ENCODE measurements at places on chromosomes 3 and 15.

DNA sequence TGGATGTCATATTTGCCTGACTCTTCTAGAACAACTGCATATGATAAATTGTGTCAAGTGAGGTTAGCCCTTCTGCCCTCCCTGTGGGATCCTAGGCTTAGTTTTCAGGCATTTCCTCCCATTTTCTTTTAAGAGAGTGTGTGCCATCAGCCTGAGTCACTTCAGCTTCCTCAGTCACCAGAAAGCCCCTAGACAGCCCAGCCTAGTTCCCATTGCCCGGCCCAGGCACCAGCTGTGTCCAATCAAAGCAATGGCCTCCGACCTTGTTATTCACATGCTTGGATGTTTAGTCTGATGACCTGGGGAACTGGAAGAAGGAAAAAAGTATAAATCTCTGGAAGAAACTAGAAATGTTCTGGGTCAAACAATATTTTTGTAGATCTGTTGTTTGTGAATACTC lies 221.9 kb upstream of the LRIG1 start:
- no peak for DNase-seq

GRCh38 chr3:98232489-98232888 lies 31.6 kb upstream of the OR5H6 start:
- no peak for DNase-seq

- no peak for DNase-seq
These were observed 628.4 kb upstream of the TGFBR2 start for GRCh38 chr3:29978036-29978435.

GRCh38 chr3:128383316-128384235 lies 83.1 kb downstream of the DNAJB8 start:
- DNase-seq = no peak

DNA sequence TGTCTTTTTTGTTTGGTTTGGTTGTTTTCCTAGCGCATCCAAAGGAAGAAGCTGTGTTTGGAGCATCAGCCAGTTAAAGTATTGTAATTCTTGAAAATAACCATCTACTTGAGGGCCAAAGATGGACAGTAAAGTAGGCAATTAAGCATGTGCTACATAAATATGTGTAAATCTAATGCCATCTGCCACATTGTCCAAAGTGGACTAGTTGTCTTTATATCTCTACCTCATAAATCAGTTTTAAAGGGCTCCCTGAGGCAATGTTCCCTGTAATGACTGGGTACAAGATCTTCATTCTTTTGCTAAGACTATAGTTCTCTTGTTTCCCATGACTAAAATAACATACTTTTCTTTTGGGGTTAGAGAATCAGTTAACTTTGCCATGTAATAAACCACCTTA lies 460.0 kb upstream of the RARB start:
- no peak for DNase-seq

GRCh38 chr3:42830437-42831320 lies 21.4 kb downstream of the ACKR2 start:
- peak; percentile 7 for DNase-seq

- DNase-seq = no peak
These were observed 25.9 kb upstream of the MINAR1 start for GRCh38 chr15:79406210-79406609.

DNA sequence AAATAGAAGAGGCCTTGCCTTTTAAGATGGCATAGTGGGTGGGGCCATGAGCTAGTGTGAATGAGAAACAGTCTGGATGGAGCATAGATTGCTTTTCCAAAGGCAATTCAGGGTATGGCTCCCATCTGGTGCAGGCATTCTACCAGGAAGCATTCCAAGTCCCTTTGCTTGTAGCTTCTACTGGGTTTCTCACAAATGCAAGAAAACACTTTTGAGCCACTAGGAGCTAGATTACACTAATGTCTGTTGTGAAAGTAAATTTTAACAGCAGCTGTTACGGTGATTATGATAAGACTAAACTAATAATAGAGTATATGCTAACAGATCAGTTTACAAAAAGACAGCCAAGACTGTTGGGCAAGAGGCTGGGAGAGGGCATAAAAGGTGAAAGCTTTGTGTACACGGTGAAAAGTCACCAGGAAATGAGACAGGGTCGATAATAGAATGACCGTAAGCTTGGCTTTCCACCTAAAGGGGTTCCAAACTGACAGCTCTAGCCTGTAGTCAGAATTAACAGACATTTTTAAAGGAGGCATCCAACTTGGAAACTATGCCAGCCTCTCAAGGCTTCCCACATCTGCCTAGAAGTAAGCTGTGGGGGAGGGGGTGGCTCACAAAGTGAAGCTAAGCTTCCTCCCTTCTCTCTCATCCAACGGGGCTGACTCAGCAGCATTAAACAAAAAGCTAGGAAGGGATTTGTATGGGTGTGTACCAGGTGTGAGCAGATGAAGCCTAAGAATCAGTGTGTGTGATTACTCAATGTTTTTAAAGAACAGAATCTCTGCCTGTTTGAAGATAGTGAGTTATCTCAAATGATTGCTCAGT lies 61.1 kb upstream of the GPD1L start:
- DNase-seq = no peak

GRCh38 chr3:11549580-11550140 lies 94.1 kb downstream of the VGLL4 start:
- no peak for DNase-seq

DNA sequence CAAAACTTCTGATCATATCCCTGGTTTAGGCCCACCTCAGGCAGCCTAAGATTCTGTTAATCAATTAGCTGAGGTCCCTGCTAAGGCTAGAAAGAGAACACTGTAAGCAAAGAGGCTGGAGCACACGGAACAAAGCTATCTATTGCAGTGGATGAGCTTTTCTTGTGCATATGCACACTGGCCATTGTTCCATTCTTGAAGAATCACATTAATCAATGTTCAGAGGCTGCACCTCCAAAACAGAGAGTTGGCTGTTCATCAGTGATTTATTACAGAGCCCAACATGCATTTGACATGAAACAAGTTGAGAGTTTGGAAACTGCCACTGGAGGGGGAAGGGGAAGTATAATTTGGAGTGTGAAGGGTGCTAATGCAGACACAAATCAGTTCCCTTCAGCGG lies 873.0 kb downstream of the ROBO1 start:
- DNase-seq = no peak

- DNase-seq = no peak
These were observed 233.0 kb upstream of the PROK2 start for GRCh38 chr3:72017935-72018334.

- no peak for DNase-seq
These were observed 137.5 kb downstream of the ZNF385D start for GRCh38 chr3:21613372-21614070.

GRCh38 chr3:172142051-172142863 lies 102.9 kb downstream of the FNDC3B start:
- no peak for DNase-seq

DNA sequence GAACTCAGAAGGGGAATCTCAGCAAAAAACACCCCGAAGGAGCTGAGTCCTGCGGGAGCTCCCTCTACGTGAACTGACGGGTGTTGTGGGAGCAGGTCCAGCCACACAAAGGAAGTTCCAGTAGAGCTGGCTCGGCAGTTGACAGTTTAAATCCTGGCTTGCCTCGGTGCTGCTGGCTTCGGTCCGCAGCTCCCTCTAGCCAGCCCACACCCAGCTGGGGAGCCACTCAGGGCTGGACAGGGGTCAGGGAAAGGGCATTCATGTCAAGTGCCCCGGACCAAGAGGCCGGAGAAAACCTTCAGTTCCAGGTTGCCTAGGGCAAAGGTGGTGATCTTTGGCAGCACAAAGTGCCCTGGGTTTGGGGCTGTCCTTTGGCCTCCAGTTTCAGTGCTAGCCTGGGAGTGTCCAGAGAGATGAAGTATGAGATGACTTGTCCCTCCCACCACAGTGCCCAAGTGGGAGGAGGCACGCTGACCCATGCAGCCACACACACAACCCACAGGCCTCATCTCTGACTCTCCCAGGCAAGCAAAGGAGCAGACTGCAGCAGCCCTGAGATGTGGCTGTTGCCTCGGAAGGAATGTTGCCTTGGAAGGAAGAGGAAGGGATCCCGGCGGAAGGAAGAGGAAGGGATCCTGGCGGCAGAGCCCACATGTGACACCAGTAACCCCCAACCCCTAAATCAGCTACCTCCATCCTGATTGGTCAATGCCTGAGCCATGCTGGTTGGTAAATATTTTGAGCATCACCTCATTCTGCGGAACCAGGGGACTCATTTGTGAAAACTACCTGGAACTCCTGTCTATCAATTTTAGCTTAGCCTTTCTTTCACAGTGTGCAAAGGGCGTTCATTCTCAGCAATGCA lies 13.9 kb upstream of the ANPEP start:
- DNase-seq = no peak

DNA sequence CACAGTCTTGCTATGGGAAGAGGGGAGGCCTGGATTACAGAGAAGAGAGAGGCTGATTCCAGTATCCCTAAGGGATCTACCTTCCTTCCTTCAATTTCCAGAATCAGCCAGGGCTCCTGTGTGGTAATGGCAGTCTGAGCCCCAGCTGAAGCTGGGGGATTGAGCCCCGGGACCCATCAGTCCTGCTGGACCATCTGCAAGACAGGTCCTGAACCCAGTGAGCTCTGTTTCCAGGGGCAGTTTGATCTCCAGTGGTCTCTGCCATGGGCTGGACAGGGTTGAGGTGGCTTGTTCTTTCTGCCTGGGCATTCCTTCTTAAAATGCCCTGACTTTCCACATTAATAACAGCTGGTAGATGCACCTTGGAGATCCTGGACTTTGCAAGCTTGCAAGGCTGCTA lies 685.2 kb downstream of the TBL1XR1 start:
- DNase-seq = no peak

DNA sequence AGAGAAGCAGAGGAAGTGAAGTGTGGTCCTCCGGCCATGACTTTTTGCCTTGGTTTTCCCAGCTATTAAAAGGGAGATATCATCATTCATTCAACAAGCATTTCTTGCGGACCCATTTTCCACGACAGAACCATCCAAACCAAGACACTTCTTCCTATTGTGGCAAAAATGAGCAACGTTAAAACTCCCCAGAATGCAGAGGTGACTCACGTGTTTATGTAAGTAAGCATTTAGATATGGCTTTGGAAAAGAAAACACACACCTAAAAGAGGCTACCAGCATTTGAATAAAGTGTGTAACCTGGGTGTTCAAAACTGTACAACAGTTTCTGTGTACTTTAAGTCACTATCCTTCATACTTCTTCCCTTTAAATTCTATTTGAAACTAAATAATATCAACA lies 181.3 kb downstream of the RORA start:
- no peak for DNase-seq

- DNase-seq = peak; percentile 74
These were observed 57.4 kb downstream of the LRTM1 start for GRCh38 chr3:54870423-54870822.

- DNase-seq = no peak
These were observed 123.4 kb upstream of the CADM2 start for GRCh38 chr3:84835366-84835765.

GRCh38 chr3:28125342-28125741 lies 116.1 kb upstream of the CMC1 start:
- DNase-seq = no peak

DNA sequence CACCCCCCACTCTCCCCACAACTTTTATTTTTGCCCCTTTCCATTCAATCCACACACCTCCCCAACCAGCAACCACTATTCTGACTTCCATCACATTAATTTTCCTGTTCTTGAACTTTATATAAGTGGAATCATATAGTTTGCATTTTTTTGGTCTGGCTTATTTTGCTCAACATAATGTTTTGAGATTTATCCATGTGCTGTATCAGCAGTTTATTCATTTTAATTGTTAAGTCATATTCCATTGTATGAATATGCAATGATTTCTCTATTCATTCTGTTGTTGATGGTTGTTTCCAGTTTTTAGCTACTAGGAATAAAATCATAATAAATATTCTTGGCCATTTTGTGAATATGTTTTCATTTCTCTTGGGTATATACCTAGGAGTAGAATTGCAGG lies 5.8 kb upstream of the SCAMP5 start:
- DNase-seq = no peak

- no peak for DNase-seq
These were observed 169.9 kb downstream of the DIPK2A start for GRCh38 chr3:144141496-144141895.

- DNase-seq = no peak
These were observed 112.3 kb downstream of the CDIN1 start for GRCh38 chr15:36691579-36692357.

- no peak for DNase-seq
These were observed 45.3 kb downstream of the TMEM212 start for GRCh38 chr3:171888466-171888865.

DNA sequence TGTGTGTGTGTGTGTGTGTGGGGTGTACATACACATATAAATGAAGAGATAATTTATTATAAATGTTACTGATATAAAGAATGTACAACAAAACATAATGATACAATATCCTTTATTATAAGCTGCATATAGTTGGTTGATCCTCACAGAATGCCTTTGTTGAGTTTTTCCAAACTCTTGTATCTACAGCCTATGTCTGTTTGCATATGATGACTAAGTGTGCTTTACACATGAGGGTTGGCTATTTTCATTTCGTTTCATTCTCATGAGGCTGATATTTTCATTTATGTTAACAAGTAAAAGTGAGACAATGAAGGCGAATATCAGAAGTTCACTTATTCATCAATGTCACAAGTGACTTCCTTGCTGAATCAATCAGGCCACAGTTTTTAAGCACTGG lies 45.1 kb downstream of the TM2D3 start:
- no peak for DNase-seq
